Upper lobe of right lung (tissue), 1 donor: ENCODE measurements at places on chromosomes 3 and 15.

GRCh38 chr3:45748068-45748467 lies 48.3 kb downstream of the SLC6A20 start:
- no peak for DNase-seq

DNA sequence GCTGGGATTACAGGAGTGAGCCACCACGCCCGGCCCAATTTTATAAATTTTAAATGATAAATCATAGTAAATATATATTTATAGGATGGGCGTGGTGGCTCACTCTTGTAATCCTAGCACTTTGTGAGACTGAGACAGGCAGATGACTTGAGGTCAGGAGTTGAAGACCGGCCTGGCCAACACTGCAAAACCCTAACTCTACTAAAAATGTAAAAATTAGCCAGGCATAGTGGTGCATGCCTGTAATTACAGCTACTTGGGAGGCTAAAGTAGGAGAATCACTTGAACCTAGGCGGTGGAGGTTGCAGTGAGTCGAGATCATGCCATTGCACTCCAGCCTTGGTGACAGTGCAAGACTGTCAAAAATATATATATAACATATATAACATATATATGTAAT lies 26.4 kb downstream of the MFN1 start:
- DNase-seq: no peak

- DNase-seq: no peak
Observed at GRCh38 chr15:84685304-84685703, 27.3 kb upstream of the NMB start.

- no peak for DNase-seq
Observed at GRCh38 chr15:43541785-43542184, 24.4 kb downstream of the MAP1A start.

DNA sequence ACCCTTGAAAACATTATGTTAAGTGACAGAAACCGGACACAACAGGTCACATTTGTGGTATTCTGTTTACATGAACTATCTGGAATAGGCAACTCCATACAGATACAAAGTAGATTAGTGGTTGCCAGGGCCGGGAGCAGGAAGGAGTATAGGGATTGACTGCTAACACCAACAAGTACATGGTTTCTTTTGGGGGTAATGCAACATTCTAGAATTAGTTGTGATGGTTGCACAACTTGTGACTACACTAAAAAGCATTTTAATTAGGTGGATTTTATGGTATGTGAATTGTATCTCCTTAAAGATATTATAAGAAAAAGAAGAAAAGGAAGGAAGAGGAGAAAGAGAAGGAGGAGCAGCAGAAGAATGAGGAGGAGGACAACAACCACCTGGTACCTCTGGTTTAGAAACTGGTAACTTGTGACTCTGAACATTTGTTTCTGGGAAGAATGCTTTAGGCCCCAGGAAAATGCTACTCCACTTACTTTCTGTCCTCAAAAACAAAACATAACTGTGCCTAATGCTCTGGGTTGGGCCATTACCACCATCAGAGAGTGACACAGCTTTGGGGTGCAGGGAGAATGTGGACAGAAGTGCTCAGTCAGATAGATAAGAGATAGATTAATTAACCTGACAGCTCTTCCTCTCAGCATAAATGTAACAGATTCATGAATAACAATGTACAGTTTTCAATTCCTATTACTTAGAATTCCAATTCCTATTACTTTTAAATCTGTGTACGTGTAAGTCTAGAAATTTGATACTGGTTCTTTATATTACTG lies 20.3 kb downstream of the SETMAR start:
- DNase-seq: no peak

DNA sequence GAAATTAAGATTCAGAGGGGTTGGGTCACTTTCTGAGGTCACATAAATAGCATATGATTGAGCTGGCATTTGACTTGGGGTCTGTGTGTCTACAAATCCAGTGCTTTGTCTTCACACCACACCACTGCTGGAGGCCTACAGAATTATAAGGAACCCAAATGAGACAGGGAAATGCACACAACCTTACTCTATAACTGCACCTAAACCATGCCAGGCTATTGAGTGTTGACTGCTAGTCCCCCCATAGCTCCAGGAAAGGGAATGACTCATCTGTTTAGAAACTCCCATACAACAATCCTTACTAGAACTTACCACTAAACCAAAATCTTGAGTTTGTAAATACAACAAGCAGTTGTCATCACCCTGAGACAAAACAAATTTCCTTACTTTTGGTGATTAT lies 16.9 kb upstream of the TSC22D2 start:
- DNase-seq: no peak

DNA sequence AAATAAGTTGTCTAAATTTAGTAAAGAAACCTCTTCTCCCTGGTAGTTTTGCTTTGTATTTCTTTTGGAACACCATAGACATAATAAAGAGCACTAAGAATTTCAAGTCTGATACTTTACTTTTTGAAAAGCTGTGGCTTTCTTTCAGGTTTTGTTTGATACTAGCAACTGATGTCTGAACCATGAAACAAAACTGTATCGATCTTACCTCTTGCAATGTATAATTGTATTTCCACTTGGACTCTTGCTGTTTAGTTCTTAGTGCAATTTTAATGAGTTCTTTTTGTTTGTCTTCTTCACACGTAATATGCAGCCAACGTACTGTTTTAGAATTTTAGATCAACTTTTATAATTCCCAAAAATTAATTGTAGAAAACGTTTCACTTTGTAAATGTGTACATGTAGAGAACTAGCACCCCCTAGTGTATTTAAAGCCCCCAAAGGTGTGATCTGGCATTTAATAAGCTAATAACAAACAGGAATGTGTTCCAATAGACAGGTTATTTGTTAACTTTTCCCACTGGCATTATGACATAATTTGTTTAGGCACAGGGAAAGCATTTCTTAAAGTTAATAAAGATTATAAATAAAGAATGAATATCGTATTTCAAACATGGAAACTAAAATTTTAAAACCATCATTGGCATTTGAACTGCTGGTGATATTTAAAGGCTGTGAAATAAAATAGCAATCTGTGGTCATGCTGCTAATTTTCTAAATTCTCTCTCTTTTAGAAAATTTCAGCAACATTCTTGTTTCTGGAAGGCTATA lies 289.1 kb upstream of the DNAJC19 start:
- no peak for DNase-seq
